ENCODE measurements at places on chromosomes 7 and 10.

GRCh38 chr7:157760004-157760730 lies 423.4 kb downstream of the DNAJB6 start:
- no peak for DNase-seq

DNA sequence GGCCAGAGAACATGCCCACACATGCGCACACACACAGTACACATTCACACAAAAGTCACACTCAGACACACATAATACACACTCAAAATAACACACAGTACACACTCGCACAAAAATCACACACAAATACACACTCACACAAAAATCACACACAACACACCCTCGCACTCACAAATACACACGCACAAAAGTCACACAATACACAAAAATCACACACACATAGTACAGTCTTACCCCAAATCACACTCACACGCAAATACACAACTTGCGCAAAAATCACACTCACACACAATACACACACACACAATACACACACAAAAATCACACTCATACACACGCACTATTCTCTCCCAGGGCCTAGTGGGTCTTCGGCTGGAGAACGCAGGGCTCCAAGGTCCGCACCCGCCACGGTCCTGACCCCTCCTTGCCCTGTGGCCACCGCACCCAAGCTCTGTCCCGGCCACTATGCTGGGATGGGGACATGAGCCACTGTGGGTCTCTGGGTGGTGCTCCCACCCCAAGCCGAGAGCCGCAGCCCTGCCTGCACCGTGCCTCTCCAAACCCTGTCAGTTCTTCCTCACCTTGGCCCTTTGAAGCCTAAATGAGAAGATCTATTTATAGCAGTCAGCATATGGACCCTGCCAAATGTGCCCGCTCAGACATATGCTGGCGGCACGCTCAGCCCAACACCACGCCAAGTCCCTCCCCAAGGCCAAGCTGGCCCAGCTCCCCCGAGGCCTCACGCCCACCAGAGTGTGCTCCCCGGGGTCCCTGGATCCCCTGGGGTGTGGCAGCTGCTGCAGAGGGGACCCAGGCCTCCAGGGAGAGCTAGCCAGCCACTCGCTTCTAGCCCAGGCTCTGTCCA lies 55.9 kb downstream of the ELFN1 start:
- no peak for DNase-seq

DNA sequence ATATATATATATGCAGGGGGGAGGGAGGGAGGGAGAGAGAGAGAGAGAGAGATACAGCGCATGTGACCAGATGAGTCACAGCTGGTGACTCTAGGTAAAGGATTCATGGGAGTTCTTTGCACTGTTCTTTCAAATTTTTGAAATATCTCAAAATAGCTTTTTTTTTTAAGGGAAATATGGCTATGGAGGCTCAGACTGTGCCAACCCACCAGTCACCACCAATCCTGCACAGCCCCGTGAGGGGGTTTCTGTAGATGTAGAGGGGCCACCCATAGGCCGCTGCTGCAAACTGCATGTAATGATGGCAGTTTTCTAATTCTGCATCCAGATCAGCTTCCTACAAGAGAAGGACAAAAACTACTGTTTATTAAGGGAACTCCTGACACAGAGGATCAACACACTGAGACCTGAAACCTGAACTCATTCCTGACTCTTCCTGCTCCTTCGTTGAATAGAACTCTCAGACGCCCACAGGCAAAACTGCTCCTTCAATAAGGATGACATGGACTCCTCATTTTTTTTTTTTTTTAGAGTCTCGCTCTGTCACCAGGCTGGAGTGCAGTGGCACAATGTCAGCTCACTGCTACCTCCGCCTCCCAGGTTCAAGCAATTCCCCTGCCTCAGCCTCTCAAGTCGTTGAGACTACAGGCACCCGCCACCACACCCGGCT lies 17.3 kb downstream of the DAGLB start:
- DNase-seq = no peak

GRCh38 chr10:129766611-129767550 lies 197.2 kb downstream of the EBF3 start:
- no peak for DNase-seq

- no peak for DNase-seq
Measured at GRCh38 chr10:119466655-119467054, 75.9 kb downstream of the RGS10 start.

DNA sequence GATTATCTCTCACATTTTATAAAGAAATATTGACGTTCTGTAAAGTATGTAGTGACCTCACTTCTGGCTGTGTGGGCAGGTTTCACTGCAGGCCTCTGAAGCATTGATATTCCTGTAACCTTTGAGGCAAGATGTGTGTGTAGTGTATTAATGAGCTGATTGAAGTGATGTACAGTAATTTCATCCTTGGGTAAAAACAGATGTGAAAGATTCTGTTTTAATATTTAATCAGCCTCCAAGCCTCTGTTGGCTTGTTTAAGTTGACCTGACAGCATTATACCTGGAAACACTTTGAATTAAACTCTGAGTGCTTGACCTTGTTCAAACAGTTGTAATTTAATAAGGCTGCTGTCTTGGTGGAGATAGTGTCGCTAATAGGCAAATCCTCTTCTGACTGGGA lies 74.9 kb downstream of the KAT6B start:
- no peak for DNase-seq

DNA sequence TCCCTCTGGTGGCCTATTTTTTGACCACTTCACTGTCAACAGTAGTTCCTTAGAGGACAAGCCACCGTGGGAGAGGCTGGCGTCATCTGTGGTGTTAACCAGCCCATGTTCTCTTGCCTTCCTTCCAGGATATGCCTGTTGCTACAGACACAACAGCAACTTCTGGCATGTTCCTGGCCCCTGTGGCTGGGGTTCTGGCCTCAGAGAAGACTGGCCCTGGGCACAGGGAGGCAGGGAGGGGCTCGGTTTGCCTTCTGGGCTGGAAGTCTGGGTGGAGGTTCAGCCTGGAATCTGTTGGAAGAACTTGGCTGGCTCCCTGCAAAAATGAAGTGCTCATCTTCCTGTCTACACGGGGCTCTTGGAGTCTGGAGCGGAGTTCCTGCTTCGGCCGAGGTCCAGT lies 25.7 kb downstream of the GOLGA7B start:
- DNase-seq = no peak

GRCh38 chr10:61376377-61376776 lies 76.8 kb downstream of the TMEM26 start:
- no peak for DNase-seq

DNA sequence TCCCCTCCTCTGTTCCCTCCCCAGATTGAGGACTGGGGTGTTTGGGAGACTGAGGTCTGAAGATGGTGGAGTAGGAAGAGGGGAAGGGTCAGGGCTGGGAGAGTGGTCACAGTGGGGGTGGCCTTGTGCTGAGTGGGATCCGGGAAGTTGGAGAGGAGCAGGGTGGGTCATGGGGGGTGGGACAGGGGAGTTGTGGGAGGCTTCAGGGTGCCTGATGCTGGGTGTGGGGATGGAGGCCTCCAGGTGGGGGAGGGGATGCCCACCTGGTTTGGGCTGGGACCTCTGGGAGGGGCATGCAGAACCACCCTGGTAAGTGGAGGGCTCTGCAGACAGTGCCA lies 2.6 kb downstream of the ZNF775 start:
- DNase-seq = no peak

DNA sequence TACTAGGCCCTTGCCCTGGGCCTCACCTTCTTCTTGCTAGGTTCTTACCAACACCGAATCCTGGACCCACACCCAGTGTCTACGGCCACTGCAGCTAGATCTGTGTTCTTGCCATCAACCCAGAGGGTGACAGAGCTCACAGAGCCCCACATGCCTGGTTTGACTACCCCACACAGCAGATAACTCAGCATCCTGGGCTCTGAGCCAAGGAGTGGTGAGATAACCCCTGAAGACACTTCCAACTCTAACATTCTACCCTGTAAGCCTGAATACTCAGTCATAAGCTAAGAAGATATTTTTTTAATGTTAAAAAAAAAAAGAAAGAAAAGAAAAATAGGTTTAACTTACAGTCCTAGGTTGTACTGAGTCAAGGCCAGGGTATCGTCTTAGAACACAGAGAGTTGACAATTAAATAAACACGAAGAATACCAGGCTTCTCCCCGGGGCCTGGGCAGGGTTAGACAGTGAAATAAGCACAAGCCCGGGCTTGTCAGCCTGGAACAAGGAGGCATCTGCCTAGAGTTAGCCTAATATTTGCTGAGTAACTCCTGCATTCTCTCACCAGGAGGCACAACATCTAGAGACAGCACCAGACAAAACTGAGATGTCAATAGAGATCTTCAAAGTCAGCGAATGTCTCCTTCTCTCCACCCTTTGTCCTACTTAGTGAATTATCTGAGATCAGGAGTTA lies 556.5 kb upstream of the LRRN3 start:
- no peak for DNase-seq

DNA sequence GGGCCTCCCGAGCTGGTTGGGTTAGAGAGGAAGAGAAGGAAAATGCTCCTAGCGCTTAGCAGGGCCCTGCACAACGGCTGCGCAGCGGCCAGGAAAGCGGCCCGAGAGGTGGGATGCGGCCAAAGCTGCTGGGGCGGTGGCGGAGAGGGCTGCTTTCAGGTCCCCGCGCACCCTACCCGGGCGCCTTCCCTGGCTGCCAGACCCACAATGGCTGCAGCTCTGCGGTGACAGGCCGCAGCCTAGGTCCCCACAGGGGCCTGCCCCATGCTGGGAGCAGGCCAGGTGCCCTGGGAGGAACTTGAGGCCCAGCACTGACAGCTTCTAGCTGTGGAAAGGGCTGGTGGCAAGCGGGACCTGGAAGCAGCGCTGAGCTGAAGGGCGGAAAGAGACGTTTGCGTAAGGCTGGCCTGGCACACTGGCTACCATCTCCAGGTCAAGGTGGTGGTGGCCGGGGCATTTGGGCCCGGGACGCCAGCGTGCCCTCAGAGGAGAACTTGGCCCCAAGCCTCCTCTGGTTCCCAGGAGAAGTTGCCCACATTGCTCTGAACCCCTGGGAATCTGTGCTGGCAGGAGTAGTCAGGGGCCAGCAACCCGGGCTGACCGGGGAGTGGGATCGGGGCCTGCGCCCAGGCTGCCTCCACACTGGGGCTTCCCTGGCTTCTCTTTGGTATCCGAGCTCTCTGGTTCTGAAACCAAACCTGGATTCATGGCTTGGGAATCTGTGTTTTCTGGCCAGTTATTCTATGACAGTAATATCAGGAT lies 72.9 kb upstream of the ZNF804B start:
- DNase-seq = no peak

DNA sequence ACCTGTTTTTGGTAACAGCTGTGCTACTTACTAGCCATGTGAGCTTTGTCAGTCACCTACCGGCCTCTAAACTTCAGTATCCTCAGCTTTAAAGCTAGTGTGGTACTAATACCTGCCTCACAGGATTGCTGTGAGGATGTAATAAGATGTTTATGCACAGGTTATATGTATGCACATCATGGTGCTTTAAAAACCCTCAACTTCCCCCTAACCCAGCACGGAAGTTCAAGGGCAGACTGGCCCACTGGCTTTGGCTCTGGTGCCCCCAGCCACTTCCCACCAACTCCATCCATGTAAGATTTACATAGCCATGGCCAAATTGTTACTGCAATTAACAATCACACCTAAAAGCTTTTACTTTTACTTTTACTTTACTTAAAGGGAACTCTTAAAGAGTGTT lies 676.0 kb upstream of the GALNT17 start:
- no peak for DNase-seq

- no peak for DNase-seq
Measured at GRCh38 chr10:78777466-78777865, 291.3 kb upstream of the ZMIZ1 start.

DNA sequence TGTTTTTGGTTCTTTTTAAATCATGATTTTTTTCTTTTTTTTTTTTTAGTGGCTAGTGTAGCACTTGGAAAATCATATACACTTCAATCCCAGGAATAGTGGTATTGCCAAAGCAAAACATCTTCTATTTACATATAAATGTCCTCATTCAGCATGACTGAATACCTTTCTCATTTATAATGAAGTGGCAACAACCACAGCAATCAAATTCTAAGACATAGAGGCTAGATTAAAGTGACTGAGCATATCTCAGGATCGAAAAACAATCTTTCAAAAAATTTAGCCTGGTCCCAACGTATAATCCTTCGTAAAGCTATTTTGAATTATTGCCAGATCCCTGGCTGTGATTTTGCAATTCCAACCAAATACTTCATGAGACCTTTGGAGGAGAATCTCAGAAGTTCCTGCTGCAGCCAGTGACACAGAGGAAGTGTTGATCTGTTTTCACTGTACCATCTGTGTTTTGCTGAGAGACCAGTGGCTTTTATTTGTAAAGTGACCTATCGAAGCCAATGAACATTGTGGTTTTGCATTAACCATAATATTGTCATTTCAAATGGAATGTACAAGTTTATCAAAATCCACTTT lies 29.8 kb upstream of the SP8 start:
- no peak for DNase-seq

GRCh38 chr10:42630537-42631134 lies 7.7 kb downstream of the ZNF33B start:
- DNase-seq = no peak

DNA sequence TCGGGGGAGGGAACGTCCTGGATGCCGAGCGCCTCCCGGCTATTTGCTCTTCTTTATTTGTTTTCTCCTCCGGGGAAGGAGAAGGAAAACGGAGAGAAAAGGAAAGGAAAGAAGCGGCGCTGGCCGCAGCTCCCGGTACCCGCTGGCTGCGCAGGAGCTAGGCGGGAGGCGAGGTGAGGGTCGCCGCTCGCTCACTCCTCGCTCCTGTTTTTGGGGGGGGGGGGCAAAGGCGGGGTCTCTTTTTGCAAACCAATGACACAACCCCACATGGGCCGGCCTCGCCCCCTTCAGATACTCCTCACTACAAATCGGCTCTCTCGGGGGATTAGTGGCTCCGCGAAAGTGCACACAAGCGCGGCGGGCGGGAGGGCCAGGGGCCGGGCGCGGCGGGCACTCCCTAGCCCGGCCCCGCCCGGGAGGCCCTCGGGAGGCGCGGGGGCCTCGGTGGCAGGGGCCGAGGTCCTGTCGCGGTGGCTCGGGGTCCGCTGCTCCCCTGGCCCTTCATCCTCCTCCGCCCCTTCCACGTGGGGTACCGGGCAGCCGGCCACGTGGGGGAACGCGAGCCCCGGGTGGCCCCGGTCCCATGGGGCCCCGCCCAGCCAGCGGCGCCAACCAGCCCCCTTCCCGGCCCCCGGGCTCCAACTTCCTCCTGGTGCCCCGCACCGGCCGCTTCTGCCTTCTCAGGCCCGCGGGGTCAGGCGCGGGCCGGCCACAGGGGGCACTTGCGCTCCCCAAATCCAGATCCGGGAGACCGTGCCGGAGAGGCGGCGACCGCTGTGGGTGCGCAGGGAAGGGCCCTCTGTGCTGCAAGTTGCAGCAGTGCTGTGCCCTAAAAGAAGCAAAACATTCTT lies 718 bp upstream of the CTBP2 start:
- DNase-seq = no peak

GRCh38 chr7:36185092-36185491 lies 32.0 kb downstream of the EEPD1 start:
- no peak for DNase-seq

- DNase-seq = no peak
Measured at GRCh38 chr7:30321882-30322192, 37.4 kb downstream of the ZNRF2 start.
